ENCODE measurements at places on chromosomes 16 and 17.
A peak's percentile ranks its signal among the peaks of the same experiment; 100 is the strongest.

GRCh38 chr16:56506941-56507340 lies 12.9 kb downstream of the BBS2 start:
- peak; percentile 67 for DNase-seq

DNA sequence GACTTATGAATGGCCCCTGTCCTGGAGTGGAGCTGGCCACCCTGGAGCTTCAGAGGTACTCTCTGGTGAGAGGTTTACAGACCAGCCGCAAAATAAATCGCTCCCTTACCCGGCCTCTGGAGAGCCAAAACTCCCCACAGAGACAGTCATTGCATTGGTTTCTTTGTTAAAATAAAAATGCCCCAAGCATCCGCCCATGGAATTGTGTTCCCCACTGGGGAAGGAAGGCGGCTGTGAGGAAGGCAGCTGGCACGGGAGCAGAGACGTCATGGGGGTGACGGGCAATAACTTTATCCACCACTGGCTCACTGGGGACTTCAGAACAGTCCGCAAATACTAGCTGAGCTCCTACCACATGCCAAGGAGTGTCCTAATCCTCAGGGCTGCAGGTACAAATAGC lies 266.2 kb upstream of the FOXF1 start:
- no peak for DNase-seq

DNA sequence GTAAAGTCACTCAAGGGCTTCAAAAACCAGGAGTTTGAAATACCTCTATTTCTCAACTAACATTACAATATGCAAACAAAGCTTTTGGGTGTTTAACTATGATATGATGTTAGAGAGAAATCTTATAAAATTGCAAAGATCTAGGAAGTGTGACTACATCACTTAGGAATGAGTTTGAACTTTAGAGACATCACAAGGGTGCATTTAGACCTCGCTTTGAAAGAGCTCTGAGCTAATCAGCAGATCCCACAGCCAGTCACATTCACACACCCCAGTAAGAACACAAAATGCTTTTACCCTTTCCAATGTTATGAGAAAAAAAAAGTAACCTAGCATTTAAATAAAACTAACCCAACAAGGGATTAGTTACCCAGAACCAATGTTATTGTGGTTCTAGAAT lies 45.2 kb downstream of the HYDIN start:
- peak; percentile 31 for DNase-seq

- DNase-seq, result no peak
These were observed 6.3 kb upstream of the C1QTNF8 start for GRCh38 chr16:1102333-1102700.

- DNase-seq, result no peak
These were observed 9.3 kb upstream of the EPN3 start for GRCh38 chr17:50523208-50523607.

GRCh38 chr17:62631086-62631935 lies 3.8 kb downstream of the MRC2 start:
- no peak for DNase-seq

DNA sequence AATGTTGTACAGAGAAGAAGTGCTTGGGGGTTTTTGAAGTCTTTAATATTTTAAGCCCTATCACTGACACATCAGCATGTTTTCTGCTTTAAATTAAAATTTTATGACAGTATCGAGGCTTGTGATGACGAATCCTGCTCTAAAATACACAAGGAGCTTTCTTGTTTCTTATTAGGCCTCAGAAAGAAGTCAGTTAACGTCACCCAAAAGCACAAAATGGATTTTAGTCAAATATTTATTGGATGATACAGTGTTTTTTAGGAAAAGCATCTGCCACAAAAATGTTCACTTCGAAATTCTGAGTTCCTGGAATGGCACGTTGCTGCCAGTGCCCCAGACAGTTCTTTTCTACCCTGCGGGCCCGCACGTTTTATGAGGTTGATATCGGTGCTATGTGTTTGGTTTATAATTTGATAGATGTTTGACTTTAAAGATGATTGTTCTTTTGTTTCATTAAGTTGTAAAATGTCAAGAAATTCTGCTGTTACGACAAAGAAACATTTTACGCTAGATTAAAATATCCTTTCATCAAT lies 57.8 kb downstream of the HLF start:
- DNase-seq, result no peak

- peak; percentile 62 for DNase-seq
These were observed 885 bp downstream of the ZNF207 start for GRCh38 chr17:32350666-32351418.

GRCh38 chr17:2264067-2264860 lies 39.3 kb downstream of the SMG6 start:
- DNase-seq, result peak; percentile 48

DNA sequence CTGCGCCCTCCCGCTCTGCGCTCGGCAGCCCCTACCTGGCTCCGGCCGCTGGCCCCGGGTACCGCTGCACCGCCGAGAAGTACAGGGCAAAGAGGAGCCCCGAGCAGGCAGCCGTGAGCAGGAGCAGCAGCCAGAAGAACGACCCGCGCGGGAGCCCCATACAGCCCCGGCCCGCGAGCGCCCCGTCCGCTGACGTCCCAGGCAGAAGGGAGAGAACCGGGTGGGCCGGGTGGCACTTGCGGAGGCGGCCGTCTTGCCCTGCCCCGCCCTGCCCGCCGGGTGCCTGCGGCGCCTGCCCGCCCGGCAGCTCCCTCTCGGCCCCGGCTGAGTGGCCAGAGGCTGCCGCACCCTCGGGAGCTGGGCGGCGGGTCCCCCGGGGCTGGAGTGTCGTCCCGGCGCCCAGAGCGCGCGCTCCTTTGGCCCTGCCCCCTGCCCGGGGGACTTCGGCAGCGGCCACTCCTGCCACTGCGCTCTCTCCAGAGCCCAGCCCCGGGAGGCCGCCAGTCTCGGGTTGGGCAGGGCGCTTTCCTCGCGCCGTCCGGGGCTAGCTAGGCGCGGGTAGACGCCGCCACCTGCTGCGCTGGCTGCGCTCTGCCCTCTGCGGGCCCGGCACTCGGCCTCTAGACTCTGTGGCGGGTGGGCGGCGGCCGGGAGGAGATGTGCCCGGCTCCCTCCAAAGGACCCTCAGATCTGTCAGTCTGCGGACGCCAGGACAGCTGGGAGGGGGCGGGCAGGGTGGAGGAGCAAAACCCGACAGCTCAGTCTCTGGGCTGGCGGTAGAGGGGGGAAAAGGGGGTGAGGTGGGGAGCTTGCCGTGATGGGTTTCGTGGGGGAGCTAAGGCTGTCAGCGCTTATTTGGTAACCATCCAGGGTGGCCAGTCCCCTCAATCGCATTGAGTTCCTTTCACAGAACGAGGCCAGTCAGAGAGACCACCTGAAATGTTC lies at the start of gene ST6GALNAC2:
Gene ST6GALNAC2, minus strand, starts transcription at position 212 of the 945 bp plus-strand sequence. Its CDS starts 52 bp downstream, at position 160.
- DNase-seq, result peak; percentile 80

GRCh38 chr17:8144401-8145231 lies 7.6 kb downstream of the PER1 start:
- DNase-seq, result no peak

- DNase-seq, result no peak
These were observed 42.7 kb upstream of the ETV4 start for GRCh38 chr17:43588664-43589435.

GRCh38 chr16:88144028-88144511 lies 192.8 kb downstream of the BANP start:
- no peak for DNase-seq

- no peak for DNase-seq
These were observed 8.0 kb downstream of the OSBPL7 start for GRCh38 chr17:47813512-47814031.

GRCh38 chr17:45702666-45703266 lies 81.4 kb upstream of the CRHR1 start:
- peak; percentile 62 for DNase-seq

- DNase-seq, result peak; percentile 18
These were observed 161.2 kb downstream of the MRTFB start for GRCh38 chr16:14232106-14232864.

- no peak for DNase-seq
These were observed 13.0 kb downstream of the CPNE7 start for GRCh38 chr16:89588413-89589109.

GRCh38 chr16:57023541-57024249 lies 34.3 kb downstream of the NLRC5 start:
- no peak for DNase-seq

- DNase-seq, result peak; percentile 45
These were observed 968 bp downstream of the CEP112 start for GRCh38 chr17:66190738-66191592.

DNA sequence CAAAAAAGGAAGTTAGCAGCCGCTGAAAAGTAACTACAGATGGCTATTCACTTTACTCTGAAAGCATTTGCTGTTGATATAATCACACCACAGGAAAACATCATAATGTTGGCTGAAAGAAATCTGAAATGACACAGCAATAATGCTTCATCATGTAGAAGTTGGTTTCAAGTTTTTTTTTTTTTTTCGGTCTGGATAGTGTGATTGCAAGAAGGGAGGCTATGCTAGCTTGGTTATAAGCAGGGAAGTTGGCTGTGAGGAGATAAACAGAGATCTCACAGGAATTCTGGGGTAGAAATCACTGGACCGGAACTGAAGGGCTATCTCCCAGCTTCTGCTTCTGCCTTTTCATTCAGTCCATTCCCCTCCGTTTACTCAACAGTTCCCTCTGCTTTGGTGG lies 57.9 kb downstream of the MYO1D start:
- DNase-seq, result no peak

- no peak for DNase-seq
These were observed 141.8 kb downstream of the ENGASE start for GRCh38 chr17:79216391-79216790.

DNA sequence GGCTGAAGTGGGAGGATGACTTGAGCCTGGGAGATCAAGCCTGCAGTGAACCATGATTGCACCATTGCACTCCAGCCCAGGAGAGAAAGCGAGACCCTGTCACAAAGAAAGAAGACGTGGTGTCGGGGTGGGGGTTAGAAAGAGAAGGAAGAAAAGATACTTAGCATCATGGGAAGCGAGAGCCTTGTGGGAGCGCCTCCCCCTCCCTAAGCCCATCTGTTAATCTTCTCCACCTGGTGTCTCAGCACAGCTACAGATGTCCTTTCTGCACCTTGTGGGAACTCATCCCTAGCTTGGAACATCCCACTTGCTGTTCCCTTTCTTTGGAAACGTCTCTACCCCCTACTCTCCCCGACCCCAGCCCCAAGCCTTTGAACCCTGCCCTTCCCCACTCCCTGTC lies 6.0 kb downstream of the ZNF688 start:
- DNase-seq, result no peak

GRCh38 chr16:50281391-50282009 lies 15.1 kb downstream of the ADCY7 start:
- DNase-seq, result no peak

DNA sequence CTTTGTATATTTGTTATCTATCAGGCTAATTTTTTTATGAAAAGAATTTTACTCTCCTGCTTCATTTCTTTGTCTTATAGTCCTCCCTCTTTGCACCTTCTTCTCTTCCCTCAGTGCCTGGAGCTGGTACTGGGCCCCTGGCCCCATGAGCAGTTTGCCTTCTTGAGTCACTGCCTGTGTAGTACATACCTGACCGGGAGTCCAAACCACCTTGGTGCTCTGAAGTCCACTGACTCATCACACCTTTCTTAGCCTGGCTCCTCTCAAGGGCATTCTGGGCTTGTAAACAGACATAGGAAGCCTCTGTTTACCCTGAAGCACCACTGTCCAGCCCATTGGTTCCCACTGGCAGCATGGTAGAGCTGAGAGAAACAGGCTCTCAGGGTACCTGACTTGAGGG lies 11.0 kb upstream of the TACO1 start:
- DNase-seq, result no peak

GRCh38 chr16:84751241-84751640 lies 51.4 kb downstream of the USP10 start:
- DNase-seq, result no peak

GRCh38 chr17:742147-742793 lies 9.8 kb downstream of the GEMIN4 start:
- DNase-seq, result no peak

GRCh38 chr17:55642741-55643140 lies 79.9 kb downstream of the TMEM100 start:
- DNase-seq, result no peak

DNA sequence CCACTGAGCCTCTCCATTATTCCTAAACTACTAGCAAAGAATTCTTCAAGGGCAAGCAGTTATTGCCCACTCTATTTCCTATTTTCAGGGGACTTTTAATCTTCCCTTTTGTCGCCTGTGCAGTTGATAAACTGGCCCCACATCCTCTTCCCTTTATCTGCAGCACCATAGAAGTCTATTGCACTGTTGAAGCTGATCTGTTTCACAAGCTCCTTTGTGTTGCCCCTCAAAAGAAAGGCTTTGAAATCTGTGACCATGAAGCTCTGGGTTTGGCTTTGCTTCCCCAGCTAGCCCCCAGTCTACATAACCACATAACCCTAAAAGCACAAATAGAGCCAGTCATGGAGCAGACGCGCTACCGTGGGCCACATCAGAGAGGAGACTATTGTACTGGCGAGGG lies 37.1 kb downstream of the CDRT15 start:
- DNase-seq, result no peak

- DNase-seq, result peak; percentile 80
These were observed 22.7 kb downstream of the LIG3 start for GRCh38 chr17:35002876-35003551.

GRCh38 chr16:10919003-10919351 lies 23.3 kb downstream of the DEXI start:
- DNase-seq, result no peak

GRCh38 chr17:75144816-75145512 lies 9.3 kb downstream of the JPT1 start:
- no peak for DNase-seq

DNA sequence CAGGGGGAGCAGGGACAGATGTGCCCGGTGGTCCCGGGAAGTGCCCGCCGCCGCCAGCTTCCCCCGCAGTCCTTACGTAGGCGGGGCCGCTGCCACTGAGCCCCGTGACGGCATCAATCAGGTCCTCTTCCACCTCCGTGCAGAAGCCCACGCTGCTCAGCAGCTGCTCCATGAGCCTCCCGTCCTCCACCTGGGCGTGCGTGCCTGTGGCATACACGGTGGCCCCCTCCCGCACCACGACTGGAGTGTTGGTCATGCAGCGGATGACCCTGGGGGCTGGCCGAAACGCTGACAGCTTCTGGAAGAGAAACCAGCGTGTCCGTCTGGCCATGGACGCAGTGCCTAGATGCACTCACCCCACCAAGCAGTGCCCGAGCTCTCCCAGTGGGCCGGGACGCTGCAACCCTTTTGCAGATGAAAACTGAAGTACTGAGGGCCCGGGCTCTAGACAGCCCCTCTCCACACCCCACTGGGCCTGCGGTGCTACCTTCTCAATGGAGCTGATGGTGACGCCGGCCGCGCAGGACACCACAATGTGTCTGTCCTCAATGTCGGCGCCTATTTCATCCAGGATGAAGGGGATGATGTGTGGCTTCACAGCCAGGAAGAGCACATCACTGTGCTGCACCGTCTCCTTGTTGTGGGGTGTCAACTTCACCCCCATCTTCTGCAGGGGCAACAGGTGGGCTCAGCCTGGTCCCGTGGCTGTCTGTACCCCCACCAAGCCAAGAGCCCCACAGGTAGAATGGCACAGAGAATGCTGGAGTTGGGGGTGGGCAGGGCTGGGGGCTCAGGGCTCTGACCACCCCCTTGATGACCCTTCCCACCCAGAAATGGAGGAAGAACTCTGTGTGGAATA lies 2.0 kb downstream of the PYCR1 start:
- DNase-seq, result no peak

DNA sequence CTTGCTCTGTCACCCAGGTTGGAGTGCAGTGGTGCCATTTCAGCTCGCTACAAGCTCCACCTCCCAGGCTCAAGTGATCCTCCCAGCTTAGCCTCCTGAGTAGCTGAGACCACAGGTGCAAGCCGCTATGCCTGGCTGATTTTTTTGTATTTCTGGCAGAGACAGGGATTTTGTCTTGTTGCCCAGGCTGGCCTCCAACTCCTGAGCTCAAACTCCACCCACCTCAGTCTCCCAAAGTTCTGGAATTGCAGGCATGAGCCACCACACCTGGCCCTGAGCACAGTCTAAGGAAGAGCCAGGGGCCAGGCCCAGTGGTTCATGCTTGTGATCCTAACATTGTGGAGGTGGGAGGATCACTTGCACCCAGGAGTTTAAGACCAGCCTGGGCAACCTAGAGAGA lies 21.8 kb upstream of the BCO1 start:
- DNase-seq, result no peak
